ENCODE measurements at places on chromosomes 4 and X.

DNA sequence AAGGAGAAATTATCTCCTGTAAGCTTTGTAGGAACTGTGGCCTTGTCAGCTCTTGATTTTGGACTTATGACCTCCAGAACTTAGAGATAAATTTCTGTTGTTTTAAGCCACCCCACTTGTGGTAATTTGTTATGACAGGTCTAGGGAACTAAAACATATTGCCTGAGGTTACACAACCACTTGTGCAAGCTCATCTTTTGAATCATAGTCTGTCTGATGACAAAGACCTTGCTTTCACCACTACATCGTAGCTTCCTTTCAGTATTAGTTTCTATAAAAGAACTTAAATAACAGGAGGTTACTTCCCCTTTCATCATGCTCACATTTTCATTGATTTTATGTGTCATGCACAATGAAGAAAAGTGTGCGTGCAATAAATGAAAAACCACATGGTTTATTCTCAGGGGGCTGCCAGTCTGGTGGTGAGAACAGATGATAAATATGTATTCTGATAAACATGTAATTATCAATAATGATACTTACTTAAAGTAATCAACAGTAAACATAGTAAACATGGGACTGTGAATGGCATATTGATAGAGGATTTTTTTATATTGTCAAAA is 690.0 kb upstream of the HS3ST1 start:
- no peak for DNase-seq

DNA sequence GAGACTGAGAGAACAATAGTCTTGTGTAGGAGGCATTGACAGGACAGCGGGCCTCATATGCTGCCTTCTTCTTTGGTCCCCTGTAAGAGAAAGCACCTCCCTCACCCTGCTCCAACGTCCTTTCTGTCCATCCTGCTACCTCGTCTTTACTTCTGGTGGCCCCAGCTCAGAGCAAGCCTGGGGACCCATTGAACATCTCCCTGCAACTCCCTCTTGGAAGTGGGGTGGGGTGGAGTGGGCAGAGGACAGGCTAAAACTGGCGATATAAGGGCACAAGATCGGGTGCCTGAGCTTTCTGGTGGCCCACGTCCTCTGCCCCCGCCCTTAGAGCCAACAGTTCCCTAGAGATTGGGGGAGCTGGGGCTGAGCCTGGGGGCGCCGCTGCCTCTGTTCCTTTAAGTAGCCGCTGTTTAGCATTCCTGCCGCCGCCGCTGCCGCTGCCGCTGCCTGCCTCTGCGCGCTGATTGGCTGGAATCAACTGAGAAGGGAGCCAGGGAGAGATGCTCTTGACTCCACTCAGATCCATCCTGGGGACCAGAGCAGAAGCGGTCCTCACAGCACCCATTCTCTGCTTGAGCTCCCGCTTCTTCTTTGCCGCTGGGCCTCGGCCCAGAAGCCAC is at the start of gene DLG3:
TSS of gene DLG3 (plus strand) at position 510 of the 620 bp plus-strand sequence. CDS start 367 bp downstream, outside the sequence.
- no peak for DNase-seq

DNA sequence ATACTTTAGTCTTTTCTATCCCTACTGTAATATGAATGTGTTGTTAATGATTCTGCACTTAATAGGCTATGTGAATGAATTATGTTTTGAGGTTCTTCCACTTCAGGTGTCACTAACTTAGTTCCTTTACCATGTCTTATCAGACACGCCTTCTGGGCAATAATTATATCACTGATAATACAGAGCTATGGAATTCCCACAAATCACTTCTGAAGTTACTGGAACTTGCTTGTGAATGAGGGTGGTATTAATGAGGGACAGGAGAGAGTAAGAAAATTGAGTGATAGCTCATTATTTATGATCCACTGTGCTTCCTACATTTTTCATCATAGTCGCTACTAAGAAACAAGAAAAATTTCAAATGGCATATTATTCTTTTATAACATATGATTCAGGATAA is 130.0 kb downstream of the PDLIM5 start:
- DNase-seq = no peak

DNA sequence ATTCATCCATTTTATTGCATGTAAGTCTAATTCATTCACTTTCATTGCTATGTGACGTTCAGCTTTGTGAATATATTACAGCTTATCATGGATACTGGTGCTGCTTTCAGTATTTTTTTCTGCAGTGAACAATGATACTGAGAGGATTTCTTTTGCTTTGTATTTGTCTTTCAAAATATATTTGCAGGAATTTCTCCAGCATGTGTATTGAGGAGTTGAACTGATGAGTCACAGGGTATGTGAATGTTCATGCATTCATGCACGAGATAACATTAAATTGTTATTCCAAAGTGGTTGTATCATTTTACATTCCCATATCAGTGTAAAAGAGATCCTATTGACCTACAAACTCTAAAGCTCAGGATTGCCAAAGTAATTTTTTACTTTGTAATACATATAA is 283.8 kb upstream of the ARSJ start:
- DNase-seq = no peak

DNA sequence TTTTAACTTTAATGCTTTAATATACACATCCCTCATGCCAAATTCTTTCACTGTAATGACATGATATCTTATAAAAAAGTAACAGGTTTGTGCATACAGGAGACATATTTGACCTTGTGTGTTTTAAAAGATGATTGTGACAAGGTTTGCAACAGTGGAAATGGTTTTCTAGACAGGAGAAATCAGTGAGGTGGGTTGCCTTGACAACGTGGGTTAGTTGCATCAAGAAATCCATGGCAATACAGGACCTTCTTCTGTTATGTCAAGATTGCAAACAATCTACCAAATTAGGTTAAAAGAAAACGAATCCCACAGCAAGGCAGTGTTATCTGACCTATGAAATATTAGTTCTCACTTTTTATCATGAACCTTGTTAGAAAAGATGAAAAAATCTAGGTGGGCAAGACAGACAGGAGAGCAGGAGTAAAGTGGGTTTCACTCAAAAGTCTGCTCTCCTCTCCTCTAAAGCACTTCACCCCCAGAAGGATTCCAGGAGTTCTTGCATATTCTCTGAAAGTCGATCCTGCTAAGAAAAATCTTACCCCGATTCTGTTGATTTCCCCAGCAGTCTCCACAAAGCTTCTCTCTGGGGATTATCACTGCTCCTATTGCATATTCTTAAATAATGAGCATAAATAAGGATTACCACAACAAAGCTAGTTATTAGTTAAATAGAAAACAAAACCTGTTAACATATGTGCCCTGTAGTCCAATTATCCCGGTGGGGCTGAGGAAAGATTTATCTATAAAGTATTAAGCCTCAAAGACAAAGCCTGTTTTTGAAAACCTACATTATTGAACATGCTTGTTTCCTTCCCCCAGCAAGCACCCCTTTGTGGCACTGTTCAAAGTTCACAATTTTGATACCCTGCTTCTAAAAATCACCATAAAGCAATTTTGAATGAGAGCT is 71.0 kb downstream of the TMA16 start:
- no peak for DNase-seq

GRCh38 chr4:138996090-138996489 is 19.5 kb upstream of the NOCT start:
- DNase-seq = no peak

DNA sequence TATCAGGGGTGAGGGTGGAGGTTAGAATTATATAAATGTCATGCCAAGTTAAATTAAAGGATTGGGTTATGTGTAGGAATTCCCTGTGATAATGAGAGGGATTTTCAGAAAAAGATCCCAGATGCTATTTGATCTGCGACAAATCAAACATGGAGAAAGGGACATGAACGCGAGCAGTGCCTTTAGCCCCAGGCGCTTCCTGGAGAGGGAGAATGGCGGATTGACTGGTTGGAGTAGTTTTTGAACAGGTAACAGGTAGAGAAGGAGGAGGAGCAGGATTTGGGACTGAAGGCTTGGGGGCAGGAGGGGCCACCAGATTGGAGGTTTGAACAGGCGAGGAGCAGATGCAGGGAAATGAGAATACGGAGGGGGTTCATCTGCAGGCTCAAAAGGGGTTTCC is 67.1 kb downstream of the LRP2BP start:
- no peak for DNase-seq
